ENCODE measurements at places on chromosomes 13 and 19.
A peak's percentile ranks its signal among the peaks of the same experiment; 100 is the strongest.

DNA sequence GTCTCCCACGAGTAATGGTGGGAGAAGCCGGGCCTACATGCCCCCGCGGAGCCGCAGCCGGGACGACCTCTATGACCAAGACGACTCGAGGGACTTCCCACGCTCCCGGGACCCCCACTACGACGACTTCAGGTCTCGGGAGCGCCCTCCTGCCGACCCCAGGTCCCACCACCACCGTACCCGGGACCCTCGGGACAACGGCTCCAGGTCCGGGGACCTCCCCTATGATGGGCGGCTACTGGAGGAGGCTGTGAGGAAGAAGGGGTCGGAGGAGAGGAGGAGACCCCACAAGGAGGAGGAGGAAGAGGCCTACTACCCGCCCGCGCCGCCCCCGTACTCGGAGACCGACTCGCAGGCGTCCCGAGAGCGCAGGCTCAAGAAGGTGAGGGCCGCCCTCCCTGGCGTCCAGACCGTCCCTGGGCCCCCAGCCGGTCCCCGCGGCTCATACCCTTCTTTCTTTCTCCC, 1.4 kb upstream of the USF2 start:
- DNase-seq: no peak

DNA sequence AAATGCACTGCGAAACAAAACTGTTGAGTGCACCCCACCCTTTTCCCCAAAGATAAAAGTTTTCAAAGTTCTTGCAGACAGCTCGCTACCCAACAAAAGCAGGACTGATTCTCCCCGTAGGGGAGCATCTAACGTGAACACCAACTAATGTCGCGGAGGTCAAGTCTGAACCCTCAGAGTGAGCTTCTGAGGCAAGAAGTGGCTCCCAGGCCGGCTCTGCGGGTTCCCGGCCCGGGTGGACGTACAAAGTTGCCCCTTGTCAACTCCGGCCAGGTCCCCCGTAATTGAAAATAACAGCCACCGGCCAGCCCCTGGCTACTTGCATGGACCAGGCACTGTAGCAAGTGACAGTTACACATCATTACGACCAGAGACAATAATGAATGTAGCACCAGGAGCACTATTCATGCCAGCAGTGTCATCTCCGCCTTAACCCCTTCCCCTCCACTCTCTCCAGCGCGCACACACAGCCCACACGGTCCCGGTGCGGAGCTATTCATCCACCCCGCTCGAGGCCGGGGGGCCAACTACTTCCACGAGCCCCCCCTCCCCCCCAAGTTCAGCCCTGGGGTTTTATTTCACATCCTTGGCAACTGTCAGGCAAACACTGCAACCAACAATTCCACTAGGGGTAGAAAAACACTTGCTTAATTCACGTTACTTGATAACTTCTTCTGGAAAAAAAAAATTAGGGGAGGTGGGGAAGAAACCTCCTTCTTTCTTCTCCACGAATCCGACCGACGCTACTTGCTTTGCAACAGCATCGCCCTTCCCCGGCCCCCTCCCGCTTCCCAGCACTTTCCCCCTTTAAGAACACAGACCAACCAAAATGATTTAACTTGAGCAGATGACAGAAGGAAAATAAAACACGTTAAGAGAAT, 1.2 kb downstream of the KLF12 start:
- no peak for DNase-seq

DNA sequence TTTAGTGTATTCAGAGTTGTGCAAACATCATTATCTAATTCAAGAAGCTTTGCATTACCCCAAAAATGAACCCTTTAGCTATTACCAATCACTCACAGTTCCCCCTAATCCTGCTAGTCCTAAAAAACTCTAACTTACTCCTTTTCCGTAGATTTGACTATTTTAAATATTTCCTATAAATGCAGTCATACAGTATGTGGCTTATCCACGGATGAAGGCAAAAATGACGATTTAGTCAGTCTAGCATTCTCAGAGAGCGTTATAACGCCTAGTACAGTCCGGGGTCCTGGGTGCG, 587 bp upstream of the ZNF383 start:
- no peak for DNase-seq

GRCh38 chr19:51194527-51195315, 30.2 kb upstream of the CD33 start:
- DNase-seq: no peak

GRCh38 chr13:42699912-42700311, 81.5 kb upstream of the FAM216B start:
- DNase-seq: no peak

DNA sequence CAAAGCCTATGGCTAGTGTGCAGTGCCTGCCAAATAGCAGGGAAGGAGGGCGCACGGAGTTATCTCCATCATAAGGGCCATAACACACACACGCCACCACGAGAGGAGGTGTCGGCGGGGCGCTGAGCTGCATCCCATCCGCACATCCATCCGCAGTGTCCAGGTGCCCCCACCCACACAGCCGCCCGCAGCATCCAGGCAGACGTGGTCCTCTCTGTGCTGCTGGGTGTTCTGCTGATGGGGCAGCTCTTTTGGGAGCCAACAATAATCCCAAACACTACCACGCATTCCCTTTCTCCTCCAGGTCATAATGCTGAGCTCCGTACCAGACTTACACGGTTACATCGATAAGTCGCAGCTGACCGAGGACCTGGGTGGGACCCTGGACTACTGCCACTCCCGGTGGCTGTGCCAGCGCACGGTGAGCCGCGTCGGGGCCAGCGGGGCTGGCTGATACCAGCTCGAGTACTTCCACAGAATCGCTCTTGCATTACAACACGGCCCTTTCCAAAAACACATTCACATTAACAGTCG, 41.5 kb upstream of the F7 start:
- DNase-seq: peak; percentile 65
